ENCODE measurements at places on chromosomes 5 and 9.

DNA sequence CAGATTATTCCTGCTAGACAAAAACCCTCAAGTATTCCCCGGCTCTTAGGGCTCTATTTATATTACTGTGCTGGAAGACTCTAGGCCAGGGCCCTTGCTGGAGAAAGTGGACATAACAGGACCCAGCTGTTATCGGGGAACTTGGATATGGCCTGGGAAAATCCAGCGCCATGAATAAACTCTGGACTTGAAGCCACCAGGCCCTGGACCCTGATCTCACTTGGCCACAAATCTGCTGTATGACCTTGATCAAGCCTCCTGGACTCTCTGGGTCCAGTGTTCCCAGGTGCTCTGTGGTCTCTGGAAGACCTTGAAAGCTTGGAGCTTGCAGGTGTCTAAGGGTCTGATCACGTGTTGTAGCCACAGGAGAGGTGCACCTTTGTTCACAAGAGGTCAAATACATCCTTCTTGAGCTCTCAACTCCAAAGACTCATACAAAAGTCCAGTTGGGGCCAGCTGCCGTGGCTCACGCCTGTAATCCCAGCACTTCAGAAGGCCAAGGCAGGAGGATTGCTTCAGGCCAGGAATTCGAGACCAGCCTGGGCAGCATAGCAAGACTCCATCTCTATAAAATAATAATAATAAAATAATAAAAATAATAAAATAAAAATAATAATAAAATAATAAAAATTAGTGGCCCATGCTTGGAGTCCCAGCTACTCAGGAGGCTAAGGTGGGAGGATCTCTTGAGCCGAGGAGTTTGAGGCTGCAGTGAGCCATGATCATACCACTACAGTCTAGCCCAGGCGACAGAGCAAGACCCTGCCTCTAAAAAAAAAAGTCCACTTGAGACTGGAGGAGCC is 26.5 kb downstream of the COL27A1 start:
- no peak for DNase-seq

GRCh38 chr9:121304707-121305106 is 36.7 kb downstream of the GSN start:
- DNase-seq, result no peak

GRCh38 chr5:131491749-131492148 is 143.3 kb downstream of the RAPGEF6 start:
- DNase-seq, result no peak

GRCh38 chr9:121232251-121232650 is 30.6 kb upstream of the RAB14 start:
- no peak for DNase-seq

DNA sequence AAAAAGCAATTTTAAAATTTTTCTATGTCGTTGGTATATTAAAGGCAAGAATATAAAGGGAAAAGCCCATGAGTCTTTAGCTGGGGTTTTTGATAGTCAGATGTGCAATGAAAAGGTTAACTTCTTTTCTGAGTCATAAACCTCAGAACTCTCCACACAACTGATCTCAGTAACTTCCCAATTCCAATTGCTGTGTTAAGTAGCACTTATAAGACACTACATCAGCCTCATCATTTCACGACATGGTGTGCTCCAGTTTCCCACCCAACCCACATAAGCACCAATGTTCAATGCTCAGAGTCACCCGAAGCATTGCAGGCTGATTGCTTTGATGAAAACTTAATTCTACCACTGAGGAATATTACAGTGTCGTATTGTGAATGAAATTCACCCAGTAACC is 155.8 kb downstream of the TSSK1B start:
- DNase-seq, result no peak

DNA sequence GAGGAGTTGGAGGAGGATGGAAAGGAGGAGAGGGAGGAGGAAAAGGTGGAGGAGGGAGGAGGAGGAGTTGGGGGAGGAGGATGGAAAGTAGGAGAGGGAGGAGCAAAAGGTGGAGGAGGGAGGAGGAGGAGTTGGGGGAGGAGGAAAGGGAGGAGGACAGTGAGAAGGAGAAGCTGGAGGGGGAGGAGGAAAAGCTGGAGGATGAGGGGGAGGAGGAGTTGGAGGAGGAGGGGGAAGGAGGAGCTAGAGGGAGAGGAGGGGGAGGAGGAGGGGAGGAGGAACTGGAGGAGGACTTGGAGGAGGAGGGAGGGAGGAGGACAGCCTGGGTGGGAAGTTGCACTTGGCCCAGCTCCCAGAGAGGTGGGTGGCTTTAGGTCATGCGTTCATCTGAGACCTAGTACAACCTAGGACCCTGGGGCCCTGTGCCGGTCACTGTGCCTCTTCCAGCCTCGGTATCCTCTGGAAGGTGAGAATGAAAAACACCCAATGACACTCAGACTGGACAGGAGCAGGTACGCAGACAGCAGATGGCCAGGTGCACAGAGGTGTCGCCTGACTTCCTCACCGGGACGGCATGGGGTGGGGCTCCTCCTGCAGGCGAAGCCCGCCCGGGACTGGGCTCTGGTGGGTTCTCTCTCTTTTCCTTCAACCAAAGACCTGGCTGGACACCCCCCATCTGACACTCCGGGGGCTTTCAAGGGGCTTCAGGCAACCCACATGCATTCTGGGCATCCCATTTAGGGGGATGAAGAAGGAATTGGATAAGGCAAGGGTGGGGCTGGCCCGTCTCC is 12.2 kb upstream of the SLC2A6 start:
- DNase-seq, result no peak

DNA sequence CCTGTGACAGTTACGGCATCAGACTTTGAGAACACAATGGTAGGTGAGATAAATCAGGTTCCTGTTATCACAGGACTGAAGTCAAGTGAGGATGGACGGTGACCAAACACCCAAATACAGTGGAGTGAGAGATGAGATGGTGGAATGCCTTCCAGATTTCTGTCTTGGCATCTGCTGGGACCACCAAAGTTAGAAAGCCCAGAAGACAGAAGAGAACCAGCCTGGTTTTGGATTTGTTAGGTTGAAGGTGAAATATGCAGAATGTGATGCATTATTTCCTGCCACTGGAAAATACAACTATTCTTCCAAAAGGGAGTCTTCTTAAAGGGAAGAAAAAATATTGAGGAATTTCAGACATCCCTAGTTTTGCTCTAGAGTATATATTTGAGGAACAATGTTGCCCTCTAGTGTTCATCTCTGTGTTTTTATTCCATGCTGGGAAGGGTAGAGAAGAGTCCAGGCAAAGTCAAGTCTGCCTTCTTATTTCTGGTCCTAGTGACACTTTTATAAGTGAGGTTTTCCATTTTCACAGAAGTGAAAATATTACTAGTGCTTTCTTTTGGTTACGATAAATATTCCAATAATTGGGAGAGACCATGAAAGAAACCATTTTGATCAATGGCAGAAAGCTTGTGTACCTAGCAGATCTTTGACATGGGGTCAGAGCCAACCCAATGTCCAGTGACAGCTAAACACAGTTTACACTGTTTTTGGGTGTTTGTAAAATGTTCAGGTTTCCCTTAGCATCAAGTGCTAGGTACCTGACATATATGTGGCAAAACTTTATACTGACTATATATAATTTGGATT is 142.3 kb upstream of the ANKH start:
- no peak for DNase-seq

GRCh38 chr9:110935829-110936228 is 102.4 kb downstream of the LPAR1 start:
- no peak for DNase-seq

DNA sequence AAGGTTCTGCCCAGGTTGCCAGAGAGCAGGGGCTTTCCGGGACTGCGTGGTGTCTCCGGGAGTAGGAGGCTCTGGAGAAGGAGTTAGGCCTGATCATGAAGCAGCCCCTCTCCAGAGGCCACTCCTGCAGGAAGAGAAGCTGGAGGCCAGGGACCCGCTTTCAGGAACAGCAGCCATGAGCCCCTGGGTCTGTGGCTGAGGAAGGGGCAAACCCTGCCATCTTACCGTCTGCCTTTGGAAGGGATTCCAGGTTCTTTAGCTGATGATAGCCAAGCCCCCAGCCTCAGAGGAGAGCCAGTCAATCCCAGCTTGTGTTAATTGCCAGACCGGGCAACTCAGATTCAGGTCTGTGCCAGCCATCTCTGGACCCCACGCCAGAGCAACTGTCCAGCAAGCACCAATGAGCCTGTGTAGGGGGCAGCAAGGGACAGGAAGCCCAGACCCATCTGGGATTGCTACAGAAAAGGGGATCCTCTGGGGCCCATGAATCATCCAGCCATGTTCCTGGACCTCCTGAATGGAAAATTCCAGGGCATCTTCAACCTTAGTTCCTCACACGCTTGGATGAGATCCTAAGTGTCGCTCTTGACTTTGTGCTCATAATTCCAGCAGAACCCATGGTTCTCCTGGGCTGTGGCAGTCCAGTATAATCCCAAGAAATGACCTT is 42.7 kb upstream of the MVB12B start:
- no peak for DNase-seq

DNA sequence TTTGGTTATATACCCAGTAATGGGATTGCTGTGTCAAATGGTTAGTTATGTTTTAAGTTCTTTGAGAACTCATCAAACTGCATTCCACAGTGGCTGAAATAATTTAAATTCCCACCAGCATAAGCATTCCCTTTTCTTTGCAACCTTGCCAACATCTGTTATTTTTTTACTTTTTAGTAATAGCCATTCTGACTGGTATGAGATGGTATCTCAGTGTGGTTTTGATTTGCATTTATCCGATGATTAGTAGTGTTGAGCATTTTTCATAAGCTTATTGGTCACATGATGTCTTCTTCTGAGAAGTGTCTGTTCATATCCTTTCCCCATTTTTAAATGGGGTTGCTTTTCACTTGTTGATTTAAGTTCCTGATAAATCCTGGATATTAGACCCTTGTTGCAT is 435.7 kb upstream of the RIOK2 start:
- DNase-seq, result no peak

DNA sequence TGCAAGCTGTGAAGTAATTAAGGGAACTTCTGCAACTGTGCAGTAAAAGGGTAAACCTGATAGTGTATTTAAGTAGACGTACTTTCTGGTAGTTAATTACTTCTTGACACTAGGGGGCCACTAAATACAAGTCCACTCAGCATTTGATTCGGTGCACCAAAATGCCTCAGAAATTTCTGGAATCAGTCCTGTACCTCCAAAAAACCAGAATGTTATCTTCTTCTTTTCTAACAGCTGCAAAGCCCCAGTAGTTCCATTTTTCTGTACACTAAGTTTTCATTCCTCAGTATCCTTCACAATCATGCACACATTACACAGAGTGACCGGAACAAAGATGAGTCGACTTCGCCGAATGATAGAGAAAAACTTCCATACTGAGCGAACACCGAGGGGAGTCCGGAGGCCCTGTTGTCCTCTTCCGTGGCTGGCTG is 484 bp downstream of the GFM2 start:
- DNase-seq, result no peak

- no peak for DNase-seq
Measured at GRCh38 chr5:177179431-177179830, 45.9 kb downstream of the NSD1 start.

DNA sequence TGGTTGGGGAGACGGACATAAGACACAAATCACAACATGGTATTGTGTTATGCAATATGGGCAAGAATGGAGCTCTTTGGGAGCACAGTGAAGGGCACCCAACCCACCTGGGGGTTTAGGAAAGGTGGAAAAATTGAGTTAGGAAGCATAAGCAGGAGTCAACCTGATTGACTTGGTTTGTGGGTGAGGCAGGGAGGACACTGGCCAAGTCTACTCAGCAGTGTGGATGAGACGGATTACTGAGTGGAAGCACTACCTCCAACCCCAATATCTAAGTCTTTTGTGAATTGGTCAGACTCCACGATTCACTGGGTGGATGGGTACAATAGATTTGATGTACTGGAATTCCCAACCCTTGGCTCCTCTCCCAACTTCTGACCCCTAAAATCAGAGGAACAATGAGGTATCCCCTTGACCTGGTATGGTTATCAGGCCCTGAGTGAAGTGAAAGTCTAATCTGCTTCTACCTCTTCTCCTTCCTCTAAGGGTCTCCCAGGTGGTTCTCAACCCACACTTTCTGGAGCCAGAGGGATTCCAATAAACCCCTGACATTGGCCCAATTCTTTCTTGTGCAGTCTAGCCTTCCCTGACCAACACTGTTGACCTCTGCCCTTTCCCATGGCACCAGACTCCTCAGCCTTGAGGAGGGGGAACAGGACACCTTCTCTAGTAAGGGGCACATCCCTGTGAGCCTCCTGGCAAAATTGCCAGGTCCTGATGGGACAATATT is 5.2 kb downstream of the EGR1 start:
- DNase-seq, result no peak

- DNase-seq, result no peak
Measured at GRCh38 chr9:132609829-132610228, 27.4 kb downstream of the BARHL1 start.

All from cortex of kidney (tissue), 1 donor.